ENCODE measurements at places on chromosomes 12 and 14. TPM values are rescaled to one million over a fixed set of nuclear protein-coding genes. Genes with fewer than 3 reads are reported as not detected.

Gene MMP17
- total RNA-seq, result 14.3 TPM

Gene GAPDH
- total RNA-seq, result 5,901 TPM

Gene AKAP6
- total RNA-seq, result 1.9 TPM

Gene KIF5A
- total RNA-seq, result 5.2 TPM

Gene NOS1
- 0.22 TPM for total RNA-seq

Gene WIF1
- not detected for total RNA-seq

Gene TMTC2
- 11.5 TPM for total RNA-seq

Gene PTPN21
- 7.6 TPM for total RNA-seq

Gene DTX1
- total RNA-seq, result not detected

- DNase-seq, result no peak
These were observed 41.3 kb downstream of the TDG start for GRCh38 chr12:104006929-104007328.

DNA sequence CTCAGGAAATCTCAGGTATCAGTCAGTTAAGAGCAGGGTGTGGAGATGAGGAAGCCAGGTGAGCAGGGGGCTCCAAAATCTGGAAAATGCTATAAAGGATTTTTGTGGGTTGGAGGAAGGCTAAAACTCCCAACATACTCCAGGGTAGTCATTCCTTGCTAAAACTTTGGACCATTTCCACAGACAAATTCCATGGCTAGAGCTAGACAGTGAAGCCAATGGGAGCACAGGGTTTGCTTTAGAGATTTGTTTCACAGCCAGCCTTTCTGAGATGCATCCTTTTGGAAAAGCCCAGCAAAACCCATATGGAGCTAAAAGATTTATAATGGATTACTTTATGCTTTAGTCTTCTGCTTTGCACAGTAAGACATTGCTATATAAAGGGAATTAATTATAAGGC is 146.5 kb downstream of the SAMD4A start:
- no peak for DNase-seq

GRCh38 chr12:128052777-128053176 is 214.2 kb upstream of the TMEM132C start:
- DNase-seq, result no peak

DNA sequence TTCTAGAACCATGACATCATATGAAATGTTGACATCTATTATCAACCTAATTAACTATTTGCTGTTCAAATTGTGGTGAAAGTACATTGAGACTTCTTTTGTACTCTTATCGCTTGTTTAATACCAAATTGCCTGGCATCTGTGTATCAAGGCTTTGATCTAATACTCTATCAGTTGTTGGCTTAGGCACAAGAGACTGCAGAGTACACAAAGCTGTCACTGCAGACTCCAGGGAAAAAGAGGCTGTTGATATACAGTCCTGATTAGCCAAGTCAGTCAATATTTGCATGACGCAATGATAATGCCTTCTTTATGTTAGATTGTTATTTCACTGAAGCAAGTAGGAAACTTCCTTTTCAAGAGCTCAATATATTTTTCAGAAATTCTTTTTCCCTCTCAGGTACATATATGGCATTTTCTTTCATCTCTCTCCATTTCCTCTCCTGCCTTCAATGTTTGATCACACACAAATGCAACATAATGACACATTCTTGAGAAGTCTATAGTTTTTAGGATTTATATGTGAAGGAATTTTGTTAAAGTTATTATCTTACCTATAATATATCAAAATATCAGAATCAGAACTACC is 32.3 kb upstream of the PTCSC3 start:
- no peak for DNase-seq

DNA sequence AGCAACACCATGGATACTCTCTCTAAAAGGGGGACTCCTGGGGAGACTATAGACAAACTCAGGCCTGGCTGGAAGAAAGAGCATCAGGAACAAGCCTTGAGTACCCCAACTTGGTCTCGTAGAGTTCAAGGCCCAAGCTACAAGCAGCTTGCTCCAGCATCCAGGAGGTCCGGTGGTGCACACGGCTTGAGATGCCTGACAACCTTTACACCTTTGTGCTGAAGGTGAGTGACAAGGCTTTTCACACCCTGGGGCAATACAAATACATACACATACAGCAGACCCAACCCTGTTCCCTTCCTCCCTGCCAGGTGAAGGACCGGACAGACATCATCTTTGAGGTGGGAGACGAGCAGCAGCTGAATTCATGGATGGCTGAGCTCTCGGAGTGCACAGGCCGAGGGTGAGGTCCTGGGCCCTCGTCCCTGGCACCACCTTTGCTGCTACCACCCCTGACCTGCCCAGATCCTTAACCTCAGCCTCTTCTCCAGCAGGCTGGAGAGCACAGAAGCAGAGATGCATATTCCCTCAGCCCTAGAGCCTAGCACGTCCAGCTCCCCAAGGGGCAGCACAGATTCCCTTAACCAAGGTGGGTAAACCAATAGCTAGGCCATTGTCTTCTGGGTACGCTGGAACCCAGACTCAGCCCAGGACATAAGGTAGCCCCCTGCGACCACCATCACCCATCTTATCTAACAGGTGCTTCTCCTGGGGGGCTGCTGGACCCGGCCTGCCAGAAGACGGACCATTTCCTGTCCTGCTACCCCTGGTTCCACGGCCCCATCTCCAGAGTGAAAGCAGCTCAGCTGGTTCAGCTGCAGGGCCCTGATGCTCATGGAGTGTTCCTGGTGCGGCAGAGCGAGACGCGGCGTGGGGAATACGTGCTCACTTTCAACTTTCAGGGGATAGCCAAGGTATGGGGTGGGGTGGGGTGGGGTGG is 41.2 kb downstream of the SH2B3 start:
- DNase-seq, result no peak

DNA sequence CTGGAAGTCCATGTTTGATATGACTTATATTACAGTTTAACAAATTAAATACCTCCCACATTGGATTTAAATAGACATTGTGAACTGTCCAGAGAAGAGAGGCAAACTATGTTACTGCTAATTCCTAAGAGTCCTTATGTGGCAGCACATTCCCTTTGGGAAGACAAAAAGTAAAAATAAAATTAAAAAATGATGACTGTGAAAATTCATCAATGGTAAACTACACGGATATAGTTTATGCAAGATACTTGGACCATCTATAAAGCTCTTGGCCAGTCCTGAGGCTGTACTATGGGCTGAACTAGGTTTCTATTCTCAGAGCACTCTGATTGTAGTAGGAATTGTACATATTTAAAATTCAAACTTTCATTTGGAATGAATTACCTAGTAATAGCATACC is 206.4 kb downstream of the LRRK2 start:
- DNase-seq, result no peak

DNA sequence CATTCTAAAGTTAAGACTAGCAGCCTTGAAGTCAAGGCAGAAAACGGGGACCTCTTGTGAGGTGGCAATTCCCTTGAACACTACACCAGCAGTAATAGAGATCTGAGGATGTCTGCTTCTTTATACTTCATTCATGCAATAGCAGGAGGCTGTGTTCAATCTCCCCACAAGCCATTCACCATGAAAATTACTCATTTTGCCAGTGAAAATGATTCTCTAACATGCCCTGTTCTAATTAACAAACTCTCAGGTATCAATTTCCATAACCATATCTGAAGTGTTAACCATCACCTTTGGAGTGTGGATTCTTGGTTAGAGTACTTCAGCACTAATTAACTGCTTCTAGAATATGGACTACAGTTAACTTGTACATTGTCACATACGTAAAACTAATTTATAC is 3.4 kb upstream of the GLIPR1 start:
- no peak for DNase-seq

- no peak for DNase-seq
These were observed 27.6 kb downstream of the SBNO1 start for GRCh38 chr12:123337070-123337469.

GRCh38 chr12:6469092-6469491 is 1.4 kb downstream of the VAMP1 start:
- no peak for DNase-seq

DNA sequence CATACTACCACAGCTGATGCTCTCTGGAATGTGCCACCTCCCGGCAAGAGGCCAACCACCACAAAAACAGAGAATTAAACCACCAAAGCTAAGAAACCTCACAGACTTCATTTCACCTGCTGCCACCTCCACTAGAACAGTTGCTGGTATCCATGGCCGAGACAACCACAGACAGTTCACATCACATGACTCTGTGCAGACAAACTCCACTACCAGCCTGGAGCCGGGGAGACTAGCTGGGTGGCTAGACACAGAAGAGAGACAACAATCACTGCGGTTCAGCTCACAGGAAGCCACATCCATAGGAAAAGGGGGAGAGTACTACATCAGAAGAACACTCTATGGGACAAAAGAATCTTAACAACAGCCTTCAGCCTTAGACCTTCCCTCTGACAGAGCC is 78.2 kb downstream of the RALGAPA1 start:
- DNase-seq, result no peak

DNA sequence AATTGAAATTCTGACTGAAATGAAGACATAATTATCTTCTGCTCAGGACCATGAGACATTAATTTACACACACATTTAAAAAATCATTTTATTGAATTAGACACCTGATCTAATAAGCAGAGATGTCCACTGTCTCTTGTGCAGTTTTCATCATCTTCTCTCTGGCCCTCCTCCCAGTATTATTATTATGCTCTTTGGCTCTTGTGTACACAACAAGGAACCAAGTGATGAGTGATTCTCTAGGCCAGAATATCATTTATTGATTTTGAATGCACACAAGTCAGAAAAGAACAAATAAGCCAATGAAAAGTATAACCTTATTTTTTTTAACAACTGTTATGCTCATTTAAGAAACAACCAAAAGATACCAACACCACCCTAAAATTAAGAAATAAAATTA is 244.7 kb upstream of the KRR1 start:
- no peak for DNase-seq

DNA sequence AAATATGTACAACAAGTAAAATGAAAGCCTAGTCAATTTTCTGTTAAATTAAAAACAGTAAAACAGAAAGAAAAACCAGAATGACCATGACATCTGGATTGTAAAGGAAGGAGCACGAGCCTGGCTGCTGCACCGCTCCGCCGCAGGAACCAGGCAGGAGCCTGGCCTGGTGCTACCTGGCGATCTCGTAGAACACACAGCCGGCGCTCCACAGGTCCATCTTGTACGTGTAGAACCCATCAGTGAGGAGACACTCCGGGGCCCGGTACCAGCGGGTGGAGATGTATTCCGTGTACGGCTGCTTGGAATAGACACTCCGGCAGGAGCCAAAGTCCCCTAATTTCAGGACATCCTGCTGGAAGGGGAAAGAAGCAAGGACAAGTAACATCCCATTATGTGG is 54.3 kb downstream of the MOK start:
- no peak for DNase-seq

- no peak for DNase-seq
These were observed 9.4 kb downstream of the CDCA4 start for GRCh38 chr14:105011312-105011990.

DNA sequence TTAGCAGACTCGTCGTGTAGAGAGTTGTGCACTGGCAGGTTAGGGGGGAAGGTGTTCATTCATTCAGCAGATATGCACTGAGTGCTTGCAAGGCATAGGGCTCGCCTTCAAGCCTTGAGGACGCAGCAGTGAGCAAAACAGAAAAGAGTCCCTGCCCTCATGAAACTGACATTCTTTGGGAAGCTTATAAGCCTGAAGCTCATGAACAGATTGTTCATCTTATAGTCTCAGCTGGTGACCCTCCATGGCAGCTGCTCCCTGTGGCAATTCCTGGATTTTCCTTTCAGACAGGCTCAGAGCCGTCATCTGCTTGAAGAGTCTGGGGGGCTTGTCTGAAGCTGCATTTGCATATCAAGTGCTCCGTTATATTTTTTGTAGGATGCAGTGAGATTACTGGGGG is 148.4 kb downstream of the PRKCH start:
- DNase-seq, result no peak

GRCh38 chr12:62282057-62282774 is 22.0 kb downstream of the USP15 start:
- DNase-seq, result no peak

DNA sequence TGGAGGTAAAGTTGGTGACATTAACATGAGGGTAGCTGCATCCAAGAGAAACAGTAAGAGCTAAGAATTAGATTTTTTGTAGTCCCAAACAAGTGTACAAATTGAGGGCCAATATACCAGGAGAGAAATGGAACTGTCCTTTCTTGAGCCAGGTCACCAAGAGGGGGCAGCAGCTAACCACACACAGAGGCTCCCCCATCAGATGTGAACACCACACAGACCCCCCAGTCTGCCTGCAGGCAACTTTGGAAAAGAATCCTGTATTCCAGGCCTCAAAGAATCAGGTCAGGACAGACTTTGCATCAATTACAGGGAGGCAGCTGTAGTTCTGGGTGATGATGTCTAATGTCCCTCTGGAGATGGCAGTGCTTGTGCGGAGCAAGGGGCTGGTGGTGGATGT is 77.9 kb downstream of the SPTB start:
- DNase-seq, result no peak

DNA sequence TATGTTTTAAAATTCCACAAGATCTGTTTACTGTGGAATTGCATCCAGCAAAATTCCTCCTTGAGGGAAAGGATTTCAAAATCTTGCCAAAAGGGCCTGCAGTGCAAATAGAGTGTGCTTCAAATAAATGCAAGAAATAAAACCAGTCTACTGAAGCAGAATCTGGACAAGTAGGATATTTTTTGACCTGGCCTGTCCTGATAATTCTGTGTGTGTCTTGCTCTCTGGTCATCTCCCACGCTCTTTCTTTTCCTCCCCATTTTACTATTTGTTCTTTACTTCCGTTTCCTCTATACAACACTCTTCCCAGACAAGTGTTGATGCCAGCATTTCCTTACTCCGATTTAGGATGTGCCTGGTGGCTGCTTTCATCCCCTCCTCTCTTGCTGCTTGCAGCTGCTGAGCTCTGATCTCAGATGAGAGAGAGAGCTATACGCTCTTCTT is 115.9 kb downstream of the GPR135 start:
- DNase-seq, result no peak

DNA sequence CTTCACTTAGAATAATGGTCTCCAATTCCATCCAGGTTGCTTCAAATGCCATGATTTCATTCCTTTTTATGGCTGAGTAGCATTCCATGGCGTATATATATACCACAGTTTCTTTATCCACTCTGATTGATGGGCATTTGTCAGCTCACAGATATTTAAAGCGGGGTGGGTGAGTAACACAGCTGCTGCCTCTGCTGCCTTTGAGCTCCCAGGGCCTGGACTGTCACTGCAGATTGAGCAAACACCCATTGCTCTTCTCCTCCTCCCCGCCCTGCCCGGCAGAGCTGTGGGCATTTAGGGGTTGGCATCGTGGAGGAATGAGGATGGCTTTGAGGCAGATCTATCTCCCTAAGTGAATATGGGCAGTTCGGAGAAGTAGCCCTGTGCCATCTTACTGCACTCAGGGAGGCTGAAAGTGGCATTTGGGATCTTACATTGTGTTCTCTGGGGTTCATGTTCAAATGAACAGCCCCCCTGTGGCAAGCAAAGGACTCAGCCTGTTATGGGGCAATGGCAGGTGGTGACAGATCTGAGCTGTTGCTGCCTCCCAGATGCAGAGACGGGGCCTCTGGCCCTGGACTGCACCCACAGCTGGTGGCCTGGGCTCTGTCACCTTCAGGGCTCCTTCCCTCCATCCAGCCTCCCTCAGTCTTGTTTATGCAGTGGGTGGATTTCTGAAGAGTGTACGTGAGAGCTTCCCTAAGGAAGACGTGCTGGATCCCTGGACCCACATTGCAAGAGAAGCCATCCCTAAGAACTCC is 4.9 kb downstream of the RFLNA start:
- DNase-seq, result no peak
